ENCODE measurements at places on chromosomes 6 and 20.

- DNase-seq, result no peak
Measured at GRCh38 chr20:62860391-62860923, 1.2 kb downstream of the TCFL5 start.

DNA sequence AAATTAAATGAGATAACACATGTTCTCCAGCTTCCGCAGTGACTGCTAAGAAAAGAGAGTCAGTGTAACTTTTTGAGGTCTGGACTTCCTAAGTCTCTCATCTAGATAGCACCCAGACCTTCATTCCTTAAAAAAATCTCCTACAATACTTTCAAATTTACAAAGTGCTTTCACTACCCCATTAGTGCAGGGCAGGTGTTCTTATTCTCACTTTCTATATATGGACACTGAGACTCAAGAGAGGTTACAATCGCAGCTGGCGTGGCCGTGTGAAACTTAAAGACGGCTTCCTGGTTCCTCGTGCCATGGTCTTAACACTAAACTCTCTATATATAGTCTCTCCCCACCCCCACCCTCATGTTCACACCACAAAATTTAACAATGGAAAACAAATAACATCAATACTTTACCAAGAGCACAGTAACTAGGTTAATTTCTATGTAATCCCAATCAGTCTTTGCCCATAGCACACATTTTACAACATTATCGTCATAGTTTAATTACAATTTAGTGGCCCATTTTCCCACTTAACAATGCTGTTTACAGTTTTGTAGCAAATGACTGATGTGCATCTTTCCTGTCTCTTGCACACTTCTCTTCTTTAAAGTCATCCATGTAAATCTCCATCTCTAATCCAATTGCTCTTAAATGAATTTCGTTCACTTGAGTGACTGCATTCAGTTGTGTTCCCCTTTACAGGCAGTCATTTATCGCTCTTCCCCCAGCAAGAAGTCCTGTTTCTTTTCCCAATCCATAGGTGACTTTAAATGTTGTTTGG is 78.8 kb upstream of the ARID1B start:
- DNase-seq, result no peak

- DNase-seq, result no peak
Measured at GRCh38 chr6:6332811-6333244, 12.4 kb upstream of the F13A1 start.

GRCh38 chr20:3382836-3383235 is 24.6 kb downstream of the DNAAF9 start:
- no peak for DNase-seq

- DNase-seq, result no peak
Measured at GRCh38 chr6:108116546-108117426, 42.2 kb upstream of the OSTM1 start.

DNA sequence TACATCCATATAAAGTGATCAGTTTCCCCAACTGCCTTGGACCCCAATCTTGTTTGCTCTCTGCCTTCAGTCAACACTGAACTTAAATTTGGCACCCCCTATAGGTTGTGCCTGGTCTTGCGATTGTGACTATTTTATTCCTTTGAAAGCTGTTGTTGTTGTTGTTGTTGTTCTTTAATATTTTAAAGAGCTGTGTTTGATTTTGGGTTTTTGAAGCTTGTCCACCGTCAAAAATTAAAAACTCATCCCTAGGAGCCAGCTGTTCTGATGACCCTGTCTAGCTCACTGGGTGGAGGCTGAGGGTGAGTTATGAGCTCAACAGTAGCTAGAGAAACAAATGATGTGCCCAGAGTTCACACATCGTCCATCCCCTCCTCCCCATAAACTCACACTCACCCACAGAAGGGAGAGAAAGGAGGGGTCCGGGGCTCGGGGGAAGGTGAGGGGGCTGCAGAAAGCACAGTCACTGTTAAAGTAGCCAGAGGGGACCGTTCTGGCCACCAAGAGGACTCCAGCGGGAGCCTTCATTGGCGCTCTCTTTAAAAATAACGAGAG is 4.0 kb downstream of the SIM1 start:
- no peak for DNase-seq

- no peak for DNase-seq
Measured at GRCh38 chr6:153108315-153108714, 22.8 kb downstream of the RGS17 start.

All from NCI-H2029 (cell line).